Esophagus muscularis mucosa (tissue), 4 donors: ENCODE measurements at places on chromosomes 4 and X.

DNA sequence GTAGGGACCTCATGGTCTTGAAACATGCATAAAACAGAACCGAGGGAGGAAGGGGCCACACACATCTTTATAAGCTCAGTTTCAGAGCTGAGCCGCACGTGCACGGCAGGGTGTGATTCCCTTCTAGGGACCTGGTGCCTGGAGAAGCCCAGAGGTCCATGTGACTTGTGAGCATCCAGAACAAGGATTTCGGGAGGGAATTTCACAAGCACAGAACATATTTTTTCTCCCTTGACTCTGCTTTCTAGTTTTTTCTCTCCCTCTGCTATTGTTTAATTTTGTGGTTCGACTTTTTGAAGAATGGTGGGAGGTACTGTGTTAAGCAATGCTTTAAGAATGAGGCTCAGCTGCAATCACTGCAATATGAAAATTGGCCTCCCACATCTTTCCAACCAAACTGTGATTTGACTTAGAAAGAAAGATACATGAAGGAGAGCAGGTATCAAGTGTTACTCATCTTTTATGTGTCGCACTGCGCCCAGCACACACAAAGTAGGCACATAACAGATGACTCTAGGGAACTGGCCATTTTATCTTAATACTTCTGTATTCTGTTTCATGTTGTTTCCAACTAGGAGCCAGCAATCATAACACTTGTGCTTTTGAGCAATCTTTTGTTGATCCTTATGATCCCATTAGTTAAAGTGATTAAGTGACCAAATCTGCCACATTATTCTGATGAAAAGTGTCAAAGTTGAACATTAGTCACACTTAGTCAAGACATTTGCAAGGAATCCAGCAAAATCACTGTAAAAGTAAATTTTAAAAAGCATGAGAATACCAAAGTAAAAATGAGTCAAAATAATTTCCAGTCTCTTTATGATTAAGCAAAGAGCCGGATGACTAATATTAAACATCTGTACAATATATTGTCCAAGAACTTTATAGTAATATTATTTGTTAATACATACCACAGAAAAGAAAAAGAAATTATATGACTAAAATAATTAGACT is 86.4 kb downstream of the SHISA3 start:
- no peak for DNase-seq

DNA sequence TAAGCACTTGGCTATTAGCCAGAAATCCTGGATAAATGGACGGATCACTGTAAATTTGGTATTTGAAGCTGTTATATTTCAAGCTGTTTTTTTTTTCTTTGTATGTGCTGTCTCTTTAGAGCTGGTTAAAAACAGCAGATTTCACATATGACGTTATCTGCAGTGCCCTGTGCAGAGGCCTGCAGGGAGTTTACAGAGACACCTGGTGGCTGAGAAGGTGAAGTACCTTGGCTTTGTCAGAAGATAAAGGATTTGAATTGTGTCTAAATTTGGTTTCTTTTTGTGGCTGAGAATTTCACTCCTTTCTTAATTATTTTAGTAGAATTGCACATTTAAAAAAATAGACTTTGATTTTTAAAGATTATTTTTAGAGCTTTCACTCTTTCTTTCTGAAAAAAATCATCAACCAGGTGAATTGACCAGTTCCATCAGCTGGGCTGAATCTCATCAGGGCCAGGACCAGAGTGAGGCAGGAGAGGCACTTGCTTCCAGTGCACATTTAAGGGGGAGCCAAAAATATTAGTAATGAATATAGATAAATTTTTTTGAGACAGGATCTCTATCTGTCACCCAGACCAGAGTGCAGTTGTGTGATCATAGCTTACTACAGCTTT is 9.6 kb upstream of the CHRNA9 start:
- no peak for DNase-seq

DNA sequence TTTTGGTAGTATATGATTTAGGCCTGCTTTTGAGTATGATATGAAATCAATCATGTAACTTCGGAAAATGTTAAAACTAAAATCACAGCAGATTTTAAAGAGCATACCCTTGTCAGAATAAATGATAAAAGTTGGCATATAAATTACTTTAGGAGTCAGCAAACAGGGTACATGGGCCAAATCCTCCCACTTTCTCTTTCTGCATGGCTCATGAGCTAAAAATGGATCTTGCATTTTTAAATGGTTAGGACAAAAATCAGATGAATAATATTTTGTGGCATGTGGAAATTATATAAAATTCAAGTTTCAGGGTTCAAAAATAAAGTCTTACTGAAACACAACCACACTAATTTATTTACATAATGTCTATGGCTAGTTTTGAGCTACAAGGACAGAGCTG is 214.9 kb downstream of the GASK1B start:
- no peak for DNase-seq

- no peak for DNase-seq
Measured at GRCh38 chr4:127400731-127401346, 231.9 kb upstream of the INTU start.

DNA sequence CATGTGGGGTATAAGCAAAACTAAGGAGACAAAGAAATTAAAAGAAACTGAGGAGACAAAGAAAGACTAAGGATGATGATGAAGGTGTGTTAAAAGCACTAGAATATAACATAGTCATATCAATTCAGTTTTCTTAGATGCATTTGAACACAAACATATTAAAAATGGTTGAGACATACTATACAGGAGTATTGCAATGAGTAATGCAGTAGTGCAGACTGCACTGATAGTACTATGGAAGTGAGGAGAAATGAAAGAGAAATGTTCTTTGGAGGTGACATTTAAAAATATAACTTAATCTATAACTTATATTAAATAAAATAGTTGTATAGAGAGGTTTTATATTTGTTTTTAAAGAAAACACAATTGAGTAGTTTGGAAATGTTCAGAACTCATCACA is 279.2 kb downstream of the CAMK2D start:
- no peak for DNase-seq

GRCh38 chr4:188218392-188218791 is 79.2 kb downstream of the TRIML1 start:
- DNase-seq: no peak

GRCh38 chrX:65720381-65720964 is 53.0 kb downstream of the MSN start:
- no peak for DNase-seq

- no peak for DNase-seq
Measured at GRCh38 chr4:89382439-89382838, 74.8 kb upstream of the GPRIN3 start.

DNA sequence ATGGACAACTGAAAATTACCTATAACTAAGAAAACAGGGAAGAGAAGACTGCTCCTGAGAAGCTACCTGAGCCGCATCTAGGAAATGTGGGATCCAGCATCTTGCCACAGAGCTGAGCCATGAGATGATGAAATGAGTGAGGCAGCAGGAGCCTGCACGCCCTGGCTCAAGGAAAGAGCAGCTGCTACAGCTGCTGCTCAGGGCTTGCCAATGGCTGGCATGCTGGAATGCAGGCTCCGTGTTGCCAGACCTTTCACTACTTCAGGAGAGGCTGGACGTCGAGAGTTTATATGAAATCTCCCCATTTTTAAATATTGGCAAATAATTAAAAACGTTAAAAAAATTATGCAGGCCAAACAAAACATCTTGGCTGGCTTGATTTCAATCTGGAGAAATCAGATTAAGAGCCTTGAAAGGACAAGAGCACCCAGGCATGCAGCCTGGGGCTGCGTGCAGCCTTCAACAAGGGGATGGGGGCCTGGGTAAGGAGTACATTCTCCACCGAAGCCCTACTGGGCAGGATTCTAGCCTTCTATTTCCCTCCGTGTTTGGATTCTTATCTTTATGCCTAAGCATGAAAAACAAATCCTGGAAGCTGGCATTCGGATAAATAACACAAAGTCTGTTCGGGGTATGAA is 227.6 kb downstream of the NR3C2 start:
- no peak for DNase-seq

GRCh38 chr4:25913056-25913850 is 767 bp upstream of the SMIM20 start:
- DNase-seq: no peak

DNA sequence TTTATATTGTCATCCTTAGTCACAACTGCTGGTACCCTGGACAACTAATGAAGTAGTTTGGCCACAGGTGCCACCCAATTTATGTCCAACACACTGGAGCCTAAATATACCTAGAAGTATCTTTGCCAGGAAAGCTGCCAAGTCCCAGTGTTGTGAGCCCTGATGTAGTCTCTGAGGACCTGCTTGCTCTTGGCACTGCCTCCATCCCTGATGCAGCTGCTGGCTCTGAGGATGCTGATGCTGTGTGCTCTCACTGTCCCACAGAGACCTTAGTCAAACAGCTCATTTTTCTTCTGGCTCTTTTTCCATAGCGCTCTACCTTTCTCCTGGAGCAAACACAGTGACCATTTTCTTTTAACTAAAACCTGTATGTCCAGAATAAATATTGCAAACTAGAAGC is 1535.4 kb upstream of the ADGRL3 start:
- no peak for DNase-seq

DNA sequence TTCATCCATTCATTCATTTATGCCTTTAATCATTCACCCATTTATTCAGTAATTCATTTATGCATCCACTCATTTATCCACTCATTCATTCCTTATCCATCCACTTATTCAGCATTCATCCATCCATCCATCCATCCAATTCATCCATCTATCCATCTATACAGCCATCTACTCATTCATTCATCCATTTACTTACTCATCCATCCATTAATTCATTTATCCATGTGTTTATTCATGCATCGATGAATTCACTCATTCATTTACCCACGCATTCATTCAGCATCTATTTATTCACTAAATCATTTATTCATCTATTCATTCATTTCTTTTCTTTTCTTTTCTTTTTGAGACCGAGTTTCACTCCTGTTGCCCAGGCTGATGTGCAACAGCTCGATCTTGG is 10.4 kb downstream of the P2RY8 start:
- DNase-seq: no peak

GRCh38 chrX:9862953-9863352 is 76.7 kb downstream of the SHROOM2 start:
- DNase-seq: no peak

- no peak for DNase-seq
Measured at GRCh38 chrX:120282697-120283096, 28.6 kb downstream of the TMEM255A start.

DNA sequence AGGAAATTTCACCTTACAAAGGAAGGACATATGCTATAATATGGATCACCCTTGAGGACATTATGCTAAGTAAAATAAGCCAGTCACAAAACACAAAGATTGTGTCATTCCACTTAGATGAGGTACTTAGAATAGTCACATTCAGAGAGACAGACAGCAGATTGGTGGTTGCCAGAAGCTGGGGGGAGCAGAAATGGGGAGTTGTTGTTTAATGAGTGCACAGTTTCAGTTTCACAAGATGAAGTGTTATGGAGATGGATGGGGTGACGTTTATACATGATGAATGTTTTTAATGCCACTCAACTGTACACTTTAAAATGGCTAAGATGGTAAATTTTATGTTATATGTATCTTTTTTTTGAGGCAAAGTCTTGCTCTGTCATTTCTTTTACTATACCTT is 14.8 kb upstream of the SPON2 start:
- DNase-seq: no peak

DNA sequence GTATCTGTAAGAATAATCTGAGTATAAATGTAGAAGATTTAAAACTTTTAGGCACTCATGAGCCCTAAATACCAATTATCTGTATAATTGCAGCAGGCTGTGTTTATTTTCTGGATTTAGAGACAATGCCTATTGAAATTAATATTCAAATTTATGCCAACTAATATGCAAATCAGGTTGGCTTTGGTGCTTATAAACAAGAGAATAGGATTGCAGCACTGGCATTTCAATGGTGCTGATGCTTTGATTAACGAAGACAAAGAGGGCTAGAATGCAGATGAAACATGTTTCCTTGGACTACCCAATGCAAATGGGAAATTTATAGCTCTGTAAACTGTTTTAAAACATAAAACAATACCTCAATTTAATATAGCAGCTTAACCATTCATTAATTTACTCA is 70.7 kb upstream of the GATB start:
- no peak for DNase-seq

GRCh38 chrX:48695534-48695896 is 1.0 kb upstream of the SUV39H1 start:
- DNase-seq: no peak

DNA sequence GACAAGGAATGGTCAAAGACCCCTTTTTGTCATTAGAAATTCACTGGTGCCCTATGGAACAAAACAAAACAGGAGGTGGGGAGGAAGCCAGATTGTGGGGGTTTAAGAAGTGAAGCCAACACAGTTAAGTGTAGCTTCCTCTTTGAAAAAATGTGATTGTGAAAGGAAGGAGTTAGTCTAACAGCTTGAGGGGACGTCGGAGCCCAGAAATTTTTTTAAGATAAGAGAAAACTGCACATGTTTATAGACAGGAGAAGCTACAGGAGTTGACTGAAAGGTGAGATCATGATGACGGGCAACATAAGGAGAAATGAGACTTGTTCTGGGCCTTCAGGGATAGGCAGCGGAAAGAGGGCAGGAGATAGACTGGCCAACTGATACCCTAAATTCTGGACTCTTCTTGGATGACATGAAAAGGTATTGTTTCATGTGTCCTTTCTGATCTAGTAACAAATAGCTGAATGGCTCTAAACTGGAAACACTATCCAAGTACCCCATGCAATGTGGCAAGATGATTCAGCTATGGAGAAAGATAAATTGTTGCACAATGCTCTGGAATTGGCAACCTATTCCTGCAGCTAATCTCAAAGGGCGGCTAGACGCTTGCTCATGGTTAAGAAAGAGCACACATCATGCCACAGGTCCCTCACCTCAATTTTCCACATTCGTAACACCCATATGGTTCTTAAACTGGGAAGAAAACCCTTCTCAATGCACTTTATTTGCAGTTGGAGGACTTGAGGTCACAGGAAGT is 3.7 kb upstream of the HDAC8 start:
- no peak for DNase-seq

DNA sequence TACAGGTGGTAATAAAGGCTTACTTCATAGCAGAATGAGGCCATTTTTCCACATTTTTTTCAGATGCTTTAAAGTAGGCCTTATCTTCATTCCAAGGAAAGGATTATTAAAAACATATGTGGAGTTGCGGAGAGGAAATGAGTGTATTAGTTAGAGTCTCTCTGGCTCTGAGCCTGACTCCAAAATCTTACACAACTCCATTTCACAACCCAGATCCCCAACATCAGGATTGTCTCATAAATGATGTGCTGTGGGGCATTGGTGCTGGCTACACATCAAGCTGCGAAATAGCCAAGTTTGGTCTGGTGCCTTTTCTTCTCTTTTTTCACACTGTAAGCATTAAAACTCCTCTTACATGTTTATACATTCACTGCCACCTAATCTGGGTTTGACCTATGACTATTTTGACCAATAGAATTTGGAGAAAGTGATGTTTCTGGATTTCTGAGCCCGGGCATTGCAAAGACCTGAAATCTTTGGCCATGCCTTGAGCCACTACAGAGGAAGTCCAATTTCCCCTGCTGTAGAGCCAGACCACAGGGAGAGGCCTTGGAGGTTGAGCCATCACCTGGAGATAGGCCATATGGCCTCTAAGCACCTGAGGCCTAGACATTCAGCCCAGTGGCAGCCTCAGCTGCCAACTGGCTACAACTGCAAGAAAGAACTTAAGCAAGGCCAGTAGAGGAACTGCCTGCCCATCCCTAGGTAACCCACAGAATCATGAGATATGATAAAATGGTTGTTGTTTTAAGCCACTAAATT is 16.7 kb upstream of the SOD3 start:
- peak; percentile 92 for DNase-seq

GRCh38 chr4:38674258-38675144 is 10.5 kb downstream of the KLF3 start:
- peak; percentile 86 for DNase-seq
